Bone marrow (tissue), 2 donors: ENCODE measurements at places on chromosomes 7 and 10.
A peak's percentile ranks its signal among the peaks of the same experiment; 100 is the strongest.

DNA sequence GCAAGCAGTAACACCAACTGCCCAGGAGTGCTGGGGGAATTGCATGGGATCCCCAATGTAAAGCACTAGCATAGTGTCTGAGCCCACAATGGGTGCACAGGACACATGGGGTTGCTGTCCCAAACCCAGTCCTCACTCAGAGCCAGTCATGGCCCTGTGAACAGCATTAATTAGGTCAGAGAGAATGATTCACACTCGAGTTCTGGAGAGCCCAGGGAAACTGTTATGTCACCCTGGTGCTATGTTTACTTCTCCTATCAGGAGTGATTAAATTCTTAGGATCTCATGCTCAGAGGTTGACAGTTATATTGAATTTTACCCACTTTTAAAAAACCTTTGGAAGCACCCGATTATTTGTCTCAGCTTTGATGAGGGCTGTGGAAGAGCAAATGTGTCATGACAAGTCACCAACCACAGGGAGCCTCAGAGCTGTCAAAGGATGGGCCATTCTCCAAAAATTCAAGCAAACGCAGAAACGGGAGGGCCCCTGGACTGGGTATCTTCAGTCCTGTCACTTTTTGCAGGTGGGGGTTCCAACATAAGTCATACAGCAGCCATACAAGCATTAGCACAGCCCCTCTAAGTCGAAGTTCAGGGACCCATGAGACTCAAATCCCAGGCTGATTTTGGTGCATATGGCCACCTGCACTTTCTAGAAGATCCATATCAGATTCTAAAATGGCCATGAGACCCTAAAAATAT lies 1.3 kb upstream of the RASSF4 start:
- DNase-seq, result no peak

DNA sequence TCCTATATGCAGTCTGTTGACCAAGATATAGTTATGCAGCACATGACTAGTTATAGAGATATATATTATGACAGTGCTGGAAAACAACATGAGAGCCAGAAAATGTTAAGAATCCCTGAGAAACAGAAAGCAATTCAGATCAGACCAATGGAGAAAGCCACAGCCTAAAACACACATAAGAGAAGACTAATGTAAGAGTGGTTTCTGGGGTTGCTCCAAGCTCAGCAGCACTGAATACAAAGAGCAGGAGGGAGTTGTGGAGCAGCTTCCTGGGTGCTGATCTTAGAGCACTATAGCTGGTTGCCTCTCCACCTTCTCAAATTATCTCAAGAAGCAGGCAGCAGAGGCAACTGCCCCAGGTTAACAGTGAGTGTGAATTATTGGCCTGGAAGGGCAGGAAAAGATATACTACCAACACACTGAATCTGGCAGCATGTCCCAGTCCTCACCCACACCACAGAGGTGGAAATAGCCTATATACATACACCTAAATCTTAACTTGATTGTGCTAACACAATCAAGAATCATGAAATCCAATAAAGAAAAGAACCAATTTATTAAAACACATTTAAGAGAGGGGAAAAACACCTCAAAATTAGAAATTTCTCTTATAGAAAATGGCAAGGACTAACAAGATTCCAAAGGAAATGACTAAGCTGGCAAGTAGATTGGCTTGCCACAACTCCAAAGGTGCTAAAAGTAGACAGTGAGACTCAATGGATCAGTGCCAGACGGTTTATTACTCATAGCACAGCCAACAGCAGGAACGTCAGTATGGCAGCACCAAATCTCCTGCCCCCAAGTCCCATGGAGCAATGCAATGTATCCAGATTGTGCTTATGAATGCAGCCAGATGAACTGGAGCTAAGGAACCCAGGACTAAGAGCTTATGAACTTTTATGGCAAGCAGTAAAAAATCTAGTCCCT lies 5.1 kb downstream of the PTTG1IP2 start:
- DNase-seq, result no peak

GRCh38 chr7:2572101-2572842 lies 13.5 kb downstream of the IQCE start:
- no peak for DNase-seq

- DNase-seq, result no peak
Observed at GRCh38 chr7:26454180-26454579, 162.5 kb downstream of the SNX10 start.

DNA sequence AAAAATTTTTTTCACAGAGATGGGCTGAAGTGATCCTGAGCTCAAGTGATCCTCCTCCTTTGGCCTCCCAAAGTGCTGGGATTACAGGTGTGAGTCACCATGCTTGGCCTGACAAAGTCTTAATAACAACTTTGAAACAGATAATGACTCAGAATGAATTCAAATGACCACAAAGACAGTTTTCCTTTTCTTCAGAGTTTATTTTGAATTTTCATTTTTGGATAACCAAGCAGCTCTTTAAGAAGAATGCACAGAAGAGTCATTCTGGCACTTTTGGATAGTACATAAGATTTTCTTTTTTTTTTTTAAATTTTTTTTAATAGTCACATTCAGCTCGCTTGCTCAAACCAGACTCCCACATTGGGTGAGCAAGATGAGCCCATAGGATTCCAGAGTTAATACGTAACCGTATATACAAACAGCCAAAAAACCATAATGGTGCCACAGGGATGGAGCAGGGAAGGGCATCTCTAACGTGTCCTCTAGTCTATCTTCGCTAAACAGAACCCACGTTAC lies 43.0 kb upstream of the NMT2 start:
- DNase-seq, result no peak

DNA sequence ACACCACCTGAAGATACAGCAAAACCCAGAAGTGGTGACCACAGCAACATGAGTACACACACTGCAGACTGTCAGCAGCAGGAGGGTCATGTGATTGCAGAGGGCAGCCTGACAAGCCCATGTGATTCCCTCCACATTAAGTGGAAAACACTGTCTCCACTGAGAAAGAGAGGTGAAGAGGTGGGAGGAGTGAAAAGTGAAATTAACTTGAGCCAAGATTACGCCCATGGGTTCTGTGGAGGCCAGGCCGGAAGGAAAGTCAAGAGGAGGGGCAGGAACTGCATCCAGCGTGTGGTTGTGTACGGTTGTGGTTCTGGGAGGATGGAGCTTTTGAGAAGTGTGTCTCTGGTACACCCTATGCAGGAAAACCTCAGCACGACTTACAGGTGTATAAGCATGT lies 138.5 kb downstream of the PLXNA4 start:
- DNase-seq, result peak; percentile 10

DNA sequence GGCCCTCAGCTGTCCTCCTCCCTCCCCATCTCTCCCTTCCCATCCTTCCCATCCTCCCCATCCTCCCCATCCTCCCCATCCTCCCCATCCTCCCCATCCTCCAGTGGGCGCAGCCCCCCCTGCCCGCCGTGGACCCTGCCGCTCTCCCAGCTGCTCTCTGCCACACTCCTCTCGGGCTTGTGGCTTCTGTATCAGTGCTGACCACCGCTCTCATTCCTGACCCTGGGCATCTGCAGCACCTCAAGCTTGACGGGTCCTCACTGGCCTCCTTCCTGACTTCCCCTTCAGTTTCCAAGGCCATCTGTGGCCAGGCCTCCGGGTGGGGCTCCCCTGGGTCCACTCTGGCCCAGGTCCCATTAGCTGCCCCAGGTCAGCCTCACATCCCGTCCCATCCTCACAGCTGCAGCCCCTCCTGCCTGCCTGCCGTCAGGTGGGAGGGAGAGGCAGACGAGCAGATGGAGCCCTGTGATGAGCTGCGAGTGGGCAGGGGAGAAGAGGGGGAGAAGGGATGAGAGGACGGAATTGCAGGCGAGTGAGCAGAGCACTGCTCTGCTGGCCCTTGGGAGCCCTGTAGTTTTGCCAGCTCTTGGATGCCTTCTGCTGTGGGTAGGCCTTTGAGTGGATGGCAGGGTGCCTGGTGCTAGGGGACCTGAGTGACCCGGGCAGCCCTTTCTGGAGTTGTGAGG lies 35.7 kb downstream of the LHPP start:
- no peak for DNase-seq

GRCh38 chr10:116115036-116115641 lies 157.9 kb downstream of the GFRA1 start:
- DNase-seq, result no peak

DNA sequence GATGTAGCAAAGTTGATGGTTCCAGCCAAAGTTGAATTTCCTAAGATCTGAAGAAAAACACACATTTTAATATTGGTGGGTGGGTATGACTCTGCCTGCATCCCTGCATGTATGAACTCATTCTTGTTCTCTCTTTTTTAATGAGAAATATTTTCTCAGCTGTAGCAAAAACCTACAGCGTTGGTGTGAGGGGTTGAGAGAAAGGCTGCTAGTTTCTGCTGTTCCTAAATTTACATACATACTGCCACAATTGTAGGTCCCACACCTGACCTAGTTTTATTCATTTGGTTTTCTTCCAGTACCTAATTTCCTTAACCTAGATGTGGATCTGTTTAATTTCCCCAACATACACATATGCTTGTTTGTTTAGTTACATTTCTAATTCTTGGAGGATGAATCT lies 4.6 kb downstream of the AGFG2 start:
- no peak for DNase-seq

DNA sequence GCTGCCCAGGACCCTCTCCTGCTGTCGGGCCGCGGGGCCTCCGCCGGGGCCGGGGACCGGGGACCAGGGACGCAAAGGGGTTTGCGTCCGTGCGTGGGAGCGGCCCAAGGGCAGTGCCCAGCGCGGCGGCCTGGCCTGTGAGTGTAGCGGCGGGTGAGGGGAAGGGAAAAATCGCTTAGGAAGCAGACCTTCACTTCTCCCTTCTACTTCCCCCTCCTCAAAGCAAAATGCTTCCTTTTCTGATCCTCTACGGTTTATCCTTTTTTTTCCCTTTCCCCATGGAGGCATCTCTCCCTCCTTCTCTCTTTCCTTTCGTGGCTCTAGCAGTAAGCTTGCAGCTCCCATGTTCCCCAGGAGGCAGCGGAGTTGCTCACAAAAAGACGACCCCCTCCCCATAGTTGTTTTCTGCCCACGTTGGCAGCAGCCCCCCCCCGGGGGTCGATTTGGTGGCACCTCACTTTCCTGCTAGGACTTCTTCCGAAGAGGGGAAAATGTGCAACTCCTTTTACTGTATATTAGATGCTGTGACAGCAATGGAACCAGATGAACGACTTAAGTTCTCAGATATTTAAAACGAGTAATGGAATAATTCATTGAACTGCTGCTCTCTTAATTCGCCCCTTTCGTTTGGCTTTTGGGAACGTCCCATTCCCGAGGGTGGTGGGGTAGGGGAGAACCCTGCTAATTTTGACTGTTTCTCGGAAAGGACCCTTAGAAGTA lies 724 bp downstream of the CAPZA2 start:
- no peak for DNase-seq
